ENCODE measurements at places on chromosomes 16 and 17.

DNA sequence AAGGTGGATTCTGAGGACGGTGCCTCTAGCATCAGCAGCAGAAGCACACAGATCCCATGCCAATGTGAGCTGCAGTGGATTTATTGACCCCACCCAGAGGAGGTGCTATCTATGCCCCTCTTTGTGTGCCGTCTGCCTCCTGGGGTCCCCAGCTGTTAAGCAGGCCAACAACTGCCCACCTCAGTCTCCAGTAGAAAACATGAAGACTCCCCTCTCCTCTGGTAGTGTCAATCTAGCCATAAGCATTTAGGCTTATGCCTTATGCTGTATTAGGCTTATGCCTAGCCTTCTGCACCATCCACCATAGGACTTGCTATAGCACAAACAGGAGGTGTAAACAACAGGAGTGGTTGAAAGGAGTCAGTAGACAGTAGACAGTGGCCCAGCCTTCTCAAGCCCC lies 417.9 kb upstream of the C16orf82 start:
- DNase-seq: no peak

DNA sequence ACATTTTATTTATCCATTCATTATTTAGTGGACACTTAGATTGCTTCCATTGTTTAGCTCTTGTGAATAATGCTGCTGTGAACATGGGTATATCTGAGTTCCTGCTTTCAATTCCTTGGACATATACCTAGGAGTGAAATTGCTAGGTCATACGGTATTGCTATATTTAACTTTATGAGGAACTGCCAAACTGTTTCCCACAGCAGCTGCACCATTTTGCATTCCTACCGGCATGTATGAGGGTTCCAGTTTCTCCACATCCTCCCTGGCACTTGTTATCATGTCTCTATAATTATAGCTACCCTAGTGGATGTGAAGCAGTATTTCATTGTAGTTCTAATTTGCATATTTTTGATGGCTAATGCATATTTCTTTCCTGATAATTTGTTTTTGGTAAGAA lies 23.7 kb upstream of the DRG2 start:
- no peak for DNase-seq

DNA sequence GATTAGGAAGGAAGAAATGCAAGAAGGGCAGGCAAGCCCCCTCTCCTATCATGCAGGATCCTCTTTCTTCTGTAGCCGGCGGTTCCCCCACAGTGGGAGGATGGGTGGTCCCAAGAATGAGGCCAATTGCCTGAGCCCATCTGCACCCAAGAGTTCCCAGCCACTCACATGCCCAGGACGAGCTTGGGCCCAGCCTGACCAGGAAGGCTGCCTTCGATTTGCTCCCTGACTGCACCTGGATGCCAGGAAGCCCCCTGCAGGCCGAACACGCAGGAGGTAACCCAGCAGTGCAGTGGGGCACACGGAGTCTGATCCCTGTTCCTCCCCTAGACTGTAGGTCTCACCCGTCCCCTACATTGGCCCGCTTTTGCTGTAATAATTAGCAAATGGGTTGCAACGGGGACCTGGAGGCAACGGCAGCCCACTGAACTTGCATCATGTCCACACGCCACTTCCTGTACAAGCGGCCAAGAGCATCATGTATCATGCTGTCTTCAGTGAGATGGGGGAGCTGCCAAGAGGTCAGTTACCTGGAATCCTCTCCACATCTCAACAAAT lies 67.5 kb downstream of the AMFR start:
- DNase-seq: no peak

GRCh38 chr16:89080196-89080853 lies 13.3 kb upstream of the ACSF3 start:
- DNase-seq: no peak

DNA sequence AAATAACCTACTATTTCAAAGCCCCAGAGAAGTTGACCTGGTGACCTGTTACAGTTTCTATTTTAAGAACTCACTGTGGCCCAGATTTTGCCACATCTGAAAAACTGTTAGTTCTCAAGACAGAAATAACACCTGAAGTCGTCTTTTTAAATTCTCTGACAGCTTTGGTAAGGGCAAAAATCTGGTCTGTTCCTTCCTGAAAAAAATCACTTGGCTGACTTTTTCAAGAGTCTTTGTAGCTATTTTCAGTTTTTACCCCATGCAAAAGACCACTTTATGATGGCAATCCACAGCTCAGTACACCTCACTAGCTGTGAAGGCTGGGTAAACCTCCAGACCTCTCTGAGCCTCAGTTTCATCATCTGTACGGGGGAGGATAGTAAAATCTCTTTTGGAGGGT lies 60.7 kb upstream of the SREBF1 start:
- no peak for DNase-seq

- DNase-seq: no peak
These were observed 1.6 kb downstream of the XYLT1 start for GRCh38 chr16:17469011-17469740.

DNA sequence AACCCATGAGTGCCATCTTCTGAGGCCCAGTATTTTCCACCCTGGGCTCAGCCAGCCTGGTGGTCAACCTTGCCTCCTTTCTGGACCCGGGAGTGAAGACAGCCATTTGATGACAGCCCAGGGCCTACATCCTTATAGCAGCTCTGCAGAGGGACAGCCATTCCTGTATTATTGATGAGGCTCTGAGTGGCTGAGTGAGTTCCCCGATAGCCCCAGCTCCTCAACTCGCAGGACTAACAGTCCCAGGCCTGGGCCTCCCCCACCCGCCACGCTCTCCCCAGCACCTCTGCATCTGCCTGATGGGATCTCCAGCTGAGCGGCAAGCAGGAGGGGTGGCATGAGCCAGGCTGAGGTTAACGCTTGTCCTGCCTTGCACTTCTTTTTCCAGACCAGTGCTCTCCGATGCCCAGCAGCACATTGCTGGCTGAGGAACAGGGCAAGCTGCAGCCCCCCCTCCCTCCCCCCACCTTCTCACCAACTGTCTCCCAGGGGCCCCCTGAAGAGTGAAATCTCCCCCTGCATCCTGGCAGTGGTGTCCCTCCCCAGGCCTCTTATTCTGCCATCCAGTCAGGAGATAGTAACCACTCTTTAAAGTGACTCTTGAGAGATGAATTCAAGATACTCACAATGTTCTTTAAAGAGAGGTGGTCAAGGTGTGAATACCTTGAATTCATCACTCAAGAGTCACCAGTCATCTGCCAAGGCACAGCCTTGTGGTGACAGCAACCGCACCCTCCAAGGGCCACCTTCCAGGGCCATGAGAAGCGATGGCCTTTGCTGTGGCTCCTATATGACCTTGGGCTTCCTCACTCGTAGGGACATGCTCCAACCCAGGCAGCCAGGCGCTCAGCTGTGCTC lies 23.5 kb downstream of the CACNG5 start:
- DNase-seq: no peak

- DNase-seq: no peak
These were observed 4.2 kb downstream of the ADCY9 start for GRCh38 chr16:4111748-4112696.

DNA sequence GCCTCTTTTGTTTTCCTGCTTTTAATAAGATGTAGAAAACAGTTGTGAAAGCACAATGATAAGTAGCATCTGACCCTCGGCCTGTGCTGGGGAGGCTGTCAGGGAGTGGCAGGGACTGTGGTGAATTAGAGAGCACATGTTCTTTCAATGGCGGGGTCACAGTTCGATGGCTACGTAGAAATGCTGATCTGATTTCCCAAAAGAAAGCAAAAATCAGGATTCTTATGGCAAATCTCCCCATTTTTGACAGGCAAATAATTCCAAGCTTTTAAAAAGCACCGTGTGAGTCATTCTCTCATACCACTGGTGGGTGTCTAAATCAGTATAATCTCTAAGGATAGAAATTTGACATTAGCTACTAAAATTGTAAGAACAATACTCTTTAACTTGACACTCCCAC lies 4.2 kb upstream of the MAPK7 start:
- DNase-seq: no peak

- DNase-seq: no peak
These were observed 29.8 kb downstream of the ARHGAP27 start for GRCh38 chr17:45402916-45403315.

DNA sequence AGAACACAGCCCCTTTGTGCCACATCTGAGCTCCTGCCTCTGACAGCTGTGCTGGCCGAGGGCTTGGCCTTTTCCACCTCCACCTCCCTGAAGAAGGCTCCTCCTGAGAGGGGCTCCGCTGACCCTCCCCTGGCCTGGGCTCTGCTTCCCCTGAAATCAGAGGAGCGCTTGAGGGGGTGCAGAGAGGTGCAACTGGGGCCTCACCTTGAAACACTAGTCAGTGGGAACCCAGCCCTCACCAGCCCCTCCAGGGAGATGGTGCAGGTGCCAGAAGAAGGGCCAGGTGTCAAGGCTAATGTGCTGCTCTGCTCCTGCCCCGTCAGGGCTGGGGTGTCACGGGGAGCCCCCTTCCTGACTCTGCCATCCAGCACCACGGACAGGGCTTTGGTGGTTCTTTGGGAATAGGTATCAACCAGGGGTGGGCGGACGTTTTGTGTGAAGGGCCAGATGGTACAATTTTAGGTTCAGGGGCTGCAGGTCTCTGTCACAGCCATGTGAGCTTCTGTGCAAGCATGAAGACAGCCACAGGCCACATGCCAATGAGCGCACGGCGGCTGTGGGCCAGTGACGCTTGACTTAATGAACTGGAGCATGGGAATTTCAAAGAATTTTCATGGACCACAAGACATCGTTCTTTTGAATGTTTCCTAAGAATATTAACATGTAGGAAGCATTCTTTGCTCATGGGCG lies 2.1 kb upstream of the ZG16B start:
- no peak for DNase-seq

DNA sequence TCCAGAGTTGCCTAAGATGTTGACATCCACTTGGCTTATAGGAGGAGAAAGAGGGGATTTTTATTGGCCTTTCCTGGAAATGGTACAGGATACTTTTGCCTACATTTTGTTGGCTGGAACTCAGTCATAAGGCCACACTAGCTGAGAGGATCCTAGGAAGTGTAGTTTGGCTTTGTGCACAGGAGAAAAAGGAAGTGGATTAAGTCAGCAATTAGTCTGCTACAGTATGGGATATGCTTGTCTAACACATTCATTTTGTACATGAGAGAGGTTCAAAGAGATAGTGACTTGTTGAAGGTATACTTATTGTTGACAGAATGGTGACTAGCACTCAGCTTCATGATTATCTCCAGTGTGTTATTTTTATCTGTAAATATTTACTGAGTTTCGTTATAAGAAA lies 10.3 kb downstream of the UTP18 start:
- DNase-seq: no peak

GRCh38 chr16:80263181-80263823 lies 277.5 kb upstream of the DYNLRB2 start:
- DNase-seq: no peak

- no peak for DNase-seq
These were observed 8.2 kb downstream of the LRRC37B start for GRCh38 chr17:32015245-32016013.

DNA sequence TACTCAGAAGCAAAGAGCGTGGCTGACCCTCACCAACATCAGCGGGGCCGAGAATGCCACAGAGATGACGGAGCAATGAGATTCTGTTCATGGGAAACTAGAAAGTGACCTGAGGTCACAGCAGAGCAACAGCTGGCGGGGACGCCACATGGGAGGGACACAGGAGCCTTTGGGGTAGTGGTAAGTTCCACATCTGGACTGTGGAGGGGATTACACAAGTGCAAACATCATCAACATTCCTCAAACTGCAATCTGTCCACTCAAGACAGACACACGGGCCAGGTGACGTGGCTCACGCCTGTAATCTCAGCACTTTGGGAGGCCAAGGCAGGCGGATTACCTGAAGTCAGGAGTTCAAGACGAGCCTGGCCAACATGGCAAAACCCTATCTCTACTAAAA lies 11.2 kb downstream of the HAGH start:
- DNase-seq: no peak

DNA sequence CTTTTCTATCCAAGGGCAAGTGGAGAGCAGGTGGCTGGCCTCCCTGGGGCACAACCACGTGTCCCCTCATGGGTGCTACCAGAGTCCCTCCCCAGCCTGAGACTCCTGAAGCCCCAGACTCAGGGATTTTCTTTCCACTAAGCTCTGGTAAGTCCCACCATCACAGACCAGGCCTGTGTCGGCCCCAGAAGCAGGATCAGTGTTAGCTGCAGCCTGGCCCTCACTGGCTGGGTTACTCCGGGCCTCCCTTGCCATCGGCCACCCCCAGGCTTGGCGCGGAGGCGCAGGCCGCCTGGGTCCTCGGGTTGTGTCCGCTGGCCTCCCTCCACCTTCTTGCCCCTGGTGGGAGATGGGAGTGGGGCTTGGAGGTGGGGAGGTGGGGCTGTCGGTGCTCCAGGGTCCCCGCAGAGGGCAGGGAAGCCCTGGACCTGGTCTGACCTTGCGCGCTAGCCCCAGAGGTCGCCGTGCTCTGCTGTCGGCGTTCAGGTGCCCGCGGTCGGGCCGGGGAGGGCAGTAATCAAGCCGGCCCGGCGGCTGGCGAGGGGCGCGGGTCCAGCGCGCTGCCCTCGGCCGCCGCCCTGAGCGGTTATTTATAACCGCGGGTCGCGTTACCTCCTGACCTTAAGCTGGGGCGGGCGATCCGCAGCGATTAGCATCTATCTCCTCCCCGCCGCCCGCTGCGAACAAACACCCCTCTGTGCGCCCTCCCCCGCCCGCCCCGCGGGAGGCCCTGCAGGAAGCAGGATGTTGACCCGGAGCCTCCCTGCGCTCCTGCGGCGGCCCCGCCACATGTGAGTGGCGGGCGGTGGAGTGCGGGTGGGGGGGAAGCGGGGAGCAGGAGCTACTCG lies 78.1 kb upstream of the TOB1 start:
- peak; percentile 43 for DNase-seq

DNA sequence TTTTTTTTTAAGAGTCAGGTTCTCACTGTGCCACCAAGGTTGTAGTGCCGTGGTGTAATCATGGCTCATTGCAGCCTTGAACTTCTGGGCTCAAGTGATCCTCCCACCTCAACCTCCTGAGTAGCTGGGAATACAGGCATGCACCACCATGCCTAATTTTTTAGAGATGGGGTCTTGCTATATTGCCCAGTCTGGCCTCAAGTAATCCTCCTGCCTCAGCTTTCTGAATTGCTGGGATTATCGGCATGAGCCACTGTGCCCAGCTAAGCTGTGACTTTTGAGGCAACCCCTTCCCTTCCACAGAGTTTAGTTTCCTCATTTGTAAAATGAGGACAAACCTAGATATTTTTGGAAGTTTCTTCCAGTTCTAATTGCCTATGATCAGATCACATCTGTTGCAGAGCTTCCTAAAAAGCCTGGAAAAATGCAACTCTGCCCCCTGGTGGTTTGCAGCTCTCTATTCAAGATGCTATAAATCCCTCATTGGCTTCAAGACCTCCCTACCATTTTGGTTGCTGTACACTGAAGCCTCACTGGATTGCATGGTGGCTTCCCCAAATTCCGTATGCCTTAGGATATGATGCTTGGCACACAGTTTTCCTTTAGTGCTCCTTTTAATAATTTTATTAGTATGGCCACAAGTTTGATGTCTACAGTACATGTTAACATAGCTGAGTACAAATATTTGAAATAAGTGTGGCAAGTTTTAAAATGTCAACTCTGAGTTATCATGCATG lies 19.3 kb downstream of the GDE1 start:
- DNase-seq: peak; percentile 8

Measured in stimulated activated CD8-positive, alpha-beta memory T cell treated with anti-CD3 and anti-CD28 coated beads, Interleukin-2, amount 100 ng/mL, for 1 hour (primary cell).